ENCODE measurements at places on chromosomes 3 and 15.
A peak's percentile ranks its signal among the peaks of the same experiment; 100 is the strongest.

GRCh38 chr3:58111513-58112184, 99.1 kb downstream of the DNASE1L3 start:
- DNase-seq = no peak

DNA sequence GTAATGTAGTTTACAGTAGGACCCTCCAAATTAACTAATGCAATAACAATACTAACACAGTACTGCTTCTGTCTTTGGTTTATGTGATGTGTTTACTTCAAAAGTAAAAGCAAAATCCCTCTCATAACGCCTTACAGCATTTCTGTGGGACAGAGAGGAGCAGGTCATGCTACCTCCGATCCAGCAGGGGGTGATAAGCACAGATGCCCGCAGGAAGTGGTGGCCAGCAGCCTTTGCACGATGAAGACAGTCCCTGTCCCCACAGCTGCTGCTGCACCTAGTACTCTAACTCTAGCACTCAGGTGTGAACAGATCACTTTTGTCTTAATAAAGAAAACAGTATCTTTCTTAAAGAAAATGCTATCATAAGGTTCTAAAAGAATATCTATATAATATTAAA, 38.3 kb downstream of the ANO10 start:
- DNase-seq = no peak

DNA sequence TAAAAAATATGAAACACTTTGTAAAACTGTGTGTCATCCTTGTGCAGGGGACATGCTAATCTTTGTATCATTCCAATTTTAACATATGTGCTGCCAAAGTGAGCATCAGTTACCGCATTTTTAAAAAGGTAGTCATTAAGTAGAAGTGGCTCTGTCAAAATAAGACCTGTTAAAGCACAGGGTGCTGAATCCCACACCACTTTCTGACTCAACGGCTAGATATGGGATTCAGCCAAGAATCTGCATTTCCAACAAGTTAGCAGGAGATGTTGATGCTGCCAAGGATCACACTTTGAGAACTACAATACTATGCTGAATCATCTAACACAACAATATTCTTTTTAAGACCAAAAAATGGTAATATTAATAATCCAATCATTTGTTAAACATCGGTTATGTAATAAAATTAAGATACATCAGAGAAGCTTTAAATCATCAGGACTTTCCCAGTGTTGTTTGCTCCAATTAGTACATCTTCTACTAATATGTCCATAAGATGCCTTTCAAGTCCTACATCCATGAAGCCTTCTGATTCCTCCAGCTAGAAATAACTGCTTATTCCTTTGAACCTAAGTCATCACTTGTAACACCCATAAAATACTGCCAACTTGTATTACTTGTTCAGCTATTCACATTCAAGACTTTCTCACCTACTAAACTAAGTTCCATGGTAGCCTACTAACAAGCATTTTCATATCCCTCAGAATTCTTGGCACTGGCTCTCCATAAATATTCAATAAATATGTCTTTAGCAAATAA, 71.1 kb downstream of the TBL1XR1 start:
- DNase-seq = no peak

DNA sequence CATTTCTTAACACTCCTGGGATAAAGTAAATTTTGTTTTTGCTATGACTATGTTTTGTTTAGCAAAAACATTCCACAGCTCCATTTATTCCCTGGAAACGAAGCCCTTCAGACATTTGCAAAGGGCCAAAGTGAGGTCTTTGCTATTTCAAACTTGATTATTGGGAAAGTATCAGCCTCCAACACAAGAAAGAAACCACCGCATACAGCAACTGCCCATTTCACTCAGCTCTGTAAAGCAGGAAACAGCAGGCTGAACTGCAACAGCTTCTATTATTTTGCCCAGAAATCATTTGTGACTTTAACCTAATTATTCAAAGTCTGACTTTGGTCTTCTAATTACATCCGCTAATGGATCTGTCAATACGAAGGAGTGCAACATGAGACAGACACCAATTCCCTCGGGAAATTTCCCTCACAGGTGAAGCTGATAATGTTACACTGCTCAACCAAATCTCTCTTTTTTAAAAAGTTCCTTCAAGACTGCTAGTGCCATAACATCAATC, 72.1 kb downstream of the RFTN1 start:
- no peak for DNase-seq

GRCh38 chr3:107523539-107524325, 970 bp downstream of the BBX start:
- DNase-seq = peak; percentile 77

GRCh38 chr3:183591881-183592521, 36.5 kb upstream of the KLHL6 start:
- DNase-seq = no peak

DNA sequence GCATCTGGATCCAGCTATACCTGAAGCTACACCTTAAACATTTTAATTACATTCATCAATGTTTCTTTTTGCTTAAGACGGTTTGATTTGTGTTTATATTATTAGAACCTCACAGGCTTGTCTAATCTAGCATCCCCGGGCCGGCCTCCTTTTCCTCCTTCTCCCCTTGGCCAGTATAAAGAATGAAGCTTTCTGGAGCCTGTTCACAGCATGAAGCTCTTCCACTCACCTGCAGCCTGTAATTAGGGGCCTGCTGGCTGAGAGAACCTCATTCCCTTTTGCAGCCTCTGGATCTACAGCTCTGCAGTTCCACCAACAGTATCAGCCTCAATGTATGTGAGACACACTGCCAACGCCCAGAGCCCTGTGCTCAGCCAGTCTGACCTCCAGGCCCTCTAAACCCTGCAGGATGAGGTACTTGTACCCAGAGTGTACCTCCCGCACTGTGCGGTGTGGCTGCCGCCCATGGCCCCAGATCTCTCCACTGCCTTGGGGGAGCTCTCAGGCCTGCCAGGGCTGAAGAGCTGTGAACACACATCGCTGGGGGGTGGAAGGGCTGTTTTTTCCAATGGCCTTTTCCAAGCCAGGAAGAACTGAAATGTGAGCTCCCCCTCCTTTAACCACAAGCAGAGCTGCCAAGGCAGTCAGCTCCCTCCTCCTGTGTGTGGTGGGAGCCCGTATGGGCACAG, 114.7 kb upstream of the ALDH1A3 start:
- DNase-seq = no peak

GRCh38 chr3:39146611-39147591, 6.5 kb downstream of the CSRNP1 start:
- DNase-seq = peak; percentile 74

DNA sequence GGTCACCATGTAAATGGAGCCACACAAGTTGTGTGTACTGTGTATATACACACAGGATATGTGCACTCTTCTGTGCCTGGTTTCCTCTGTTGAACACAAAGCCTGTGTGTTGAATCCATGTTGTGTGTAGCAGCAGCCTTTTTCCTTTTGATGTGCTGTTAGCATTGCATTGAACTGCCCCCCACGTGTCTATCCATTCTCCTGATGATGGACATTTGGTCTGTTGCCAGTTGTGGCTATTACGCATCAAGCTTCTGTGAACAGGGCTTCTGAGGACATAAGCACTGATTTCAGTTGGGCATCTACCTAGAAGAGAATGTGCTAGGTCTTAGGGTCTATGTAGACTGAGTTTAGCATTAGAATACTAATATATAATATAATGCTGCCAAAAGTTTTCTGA, 77.4 kb downstream of the LSM3 start:
- DNase-seq = no peak

- no peak for DNase-seq
These were observed 116.7 kb downstream of the WDR76 start for GRCh38 chr15:43943511-43943910.

DNA sequence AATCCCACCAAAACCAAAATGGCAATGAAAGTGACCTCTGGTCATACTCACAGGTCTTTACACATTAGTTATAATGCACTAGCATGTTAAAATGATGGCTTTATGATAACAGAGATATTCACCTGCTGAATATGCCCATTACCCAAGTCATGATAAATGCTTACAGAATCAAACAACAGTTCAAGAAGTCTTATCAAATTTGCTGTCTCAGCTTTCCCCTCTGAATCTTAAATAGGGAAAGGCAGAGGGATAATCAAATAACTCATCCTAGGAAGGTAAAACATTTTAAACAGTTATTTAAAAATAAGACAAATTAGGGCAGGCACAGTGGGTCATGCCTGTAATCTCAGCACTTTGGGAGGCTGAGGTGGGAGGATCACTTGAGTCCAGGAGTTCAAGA, 52.8 kb upstream of the CRBN start:
- no peak for DNase-seq

- DNase-seq = no peak
These were observed 20.0 kb downstream of the EFCC1 start for GRCh38 chr3:129021140-129021551.

- DNase-seq = no peak
These were observed 706 bp downstream of the CAV3 start for GRCh38 chr3:8734137-8734878.

DNA sequence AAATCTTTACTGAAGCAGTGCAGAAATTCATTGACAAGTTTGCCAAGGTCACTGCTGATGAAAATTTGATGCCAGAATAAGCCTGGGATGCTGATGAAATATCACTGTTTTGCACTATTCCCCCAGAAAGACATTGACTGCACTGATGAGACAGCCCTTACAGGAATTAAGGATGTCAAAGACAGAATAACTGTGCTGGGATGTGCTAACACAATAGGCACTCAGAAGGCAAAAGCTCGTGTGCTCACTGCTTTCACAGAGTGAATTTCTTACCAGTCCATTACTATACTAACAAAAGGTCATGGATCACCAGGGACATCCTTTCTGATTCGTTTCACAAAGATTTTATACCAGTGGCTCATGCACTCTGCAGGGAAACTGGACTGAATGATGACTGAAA, 69.4 kb downstream of the MCF2L2 start:
- DNase-seq = no peak

DNA sequence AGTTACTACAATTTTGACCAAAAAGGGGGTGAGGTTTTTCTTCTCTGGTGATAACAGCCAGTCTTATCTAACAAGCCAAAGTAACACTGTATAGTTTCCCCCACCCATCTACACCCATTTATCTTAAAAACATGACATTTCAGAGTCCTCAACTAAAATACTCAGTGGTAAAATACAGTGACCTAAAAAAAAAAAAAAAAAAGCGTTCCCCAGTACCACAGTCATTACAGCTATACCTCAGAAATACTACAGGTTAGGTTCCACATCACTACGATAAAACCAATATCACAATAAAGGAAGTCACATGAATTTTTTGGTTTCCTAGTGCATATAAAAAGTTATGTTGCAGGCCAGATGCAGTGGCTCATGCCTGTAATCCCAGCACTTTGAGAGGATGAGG, 13.8 kb downstream of the DENND4A start:
- no peak for DNase-seq

GRCh38 chr3:50520849-50521248, 17.4 kb upstream of the CACNA2D2 start:
- no peak for DNase-seq

DNA sequence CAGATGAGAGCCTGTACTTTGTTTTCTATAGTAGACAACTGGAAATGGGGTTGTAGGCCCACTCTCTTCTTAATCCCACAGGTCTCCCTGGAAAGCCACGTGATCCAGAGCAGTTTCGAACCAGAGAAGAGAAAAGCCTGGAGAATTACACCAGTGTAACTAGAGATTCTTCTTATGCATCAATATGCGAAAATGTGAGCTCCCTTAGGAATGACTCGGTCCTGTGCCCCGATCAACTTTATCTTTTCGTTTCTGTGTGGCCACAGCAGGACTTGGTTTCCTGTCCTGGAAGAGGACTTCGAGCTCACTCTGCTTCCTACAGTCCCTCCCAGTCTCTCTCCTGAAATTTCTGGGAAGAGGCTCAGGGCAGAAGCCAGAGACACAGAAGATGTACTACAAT, 73.8 kb upstream of the TPM1 start:
- no peak for DNase-seq

All from bone marrow (tissue), 2 donors.